ENCODE measurements at places on chromosomes 11 and 22.

DNA sequence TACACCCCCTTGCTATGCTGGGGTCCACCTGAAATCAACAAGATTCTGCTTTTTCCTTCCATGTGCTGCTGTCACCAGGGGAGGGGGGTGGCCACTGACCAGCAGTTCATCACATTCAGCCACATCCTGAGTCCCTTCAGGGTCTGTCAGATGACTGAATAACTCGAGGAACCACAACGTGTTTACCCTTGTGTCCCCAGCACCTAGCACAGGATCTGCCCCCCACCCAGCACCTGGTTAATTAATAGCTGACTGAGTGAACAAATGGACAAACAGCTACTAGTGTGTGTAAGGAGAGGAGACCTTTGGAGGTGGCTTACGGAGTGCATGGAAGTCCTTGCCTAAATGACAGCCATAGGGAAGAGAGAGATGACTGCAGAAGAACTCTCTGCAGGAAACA lies 119.5 kb upstream of the NCAM1 start:
- no peak for DNase-seq

DNA sequence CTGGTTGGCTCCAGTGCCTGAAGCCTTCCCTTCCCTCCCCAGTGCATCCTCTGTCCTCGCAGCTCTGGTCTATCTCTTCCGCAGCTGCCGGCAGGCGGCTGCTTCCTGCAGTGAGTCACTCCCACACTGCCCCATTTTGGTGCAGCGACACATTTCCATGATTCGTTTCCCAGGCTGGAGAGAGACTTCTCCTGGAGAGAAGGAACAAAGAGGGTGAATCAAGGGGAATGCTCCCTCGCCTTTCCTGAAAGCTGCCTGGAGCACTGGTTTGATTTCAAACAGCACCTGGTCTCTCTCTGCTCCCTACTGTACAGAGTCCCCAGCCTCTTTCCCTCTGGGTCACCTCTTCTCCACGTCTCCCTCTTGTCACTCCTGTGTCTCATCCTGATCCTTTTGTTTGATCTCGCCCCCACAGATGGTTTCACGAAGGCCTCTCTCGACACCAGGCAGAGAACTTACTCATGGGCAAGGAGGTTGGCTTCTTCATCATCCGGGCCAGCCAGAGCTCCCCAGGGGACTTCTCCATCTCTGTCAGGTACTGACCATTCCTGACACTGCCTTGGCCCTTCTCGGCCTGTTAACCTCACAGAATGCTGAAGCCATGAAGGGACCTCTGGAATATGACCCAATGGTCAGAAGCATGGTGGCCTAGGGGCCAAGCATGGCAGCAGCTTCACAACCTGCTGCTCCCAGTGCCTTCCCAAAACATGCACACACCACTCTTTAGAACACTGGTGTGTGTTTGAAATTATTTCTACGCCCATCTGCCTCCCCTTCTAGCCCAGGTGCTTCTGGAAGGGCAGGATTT lies at the start of gene TMA7B:
Gene TMA7B (plus strand): TSS at position 758 of the 808 bp plus-strand sequence. CDS start 3,978 bp downstream, outside the sequence.
- no peak for DNase-seq

GRCh38 chr11:6357222-6357621 lies 33.1 kb upstream of the SMPD1 start:
- DNase-seq, result peak; percentile 57

- peak; percentile 65 for DNase-seq
Measured at GRCh38 chr11:82996966-82997606, 74.6 kb downstream of the RAB30 start.

DNA sequence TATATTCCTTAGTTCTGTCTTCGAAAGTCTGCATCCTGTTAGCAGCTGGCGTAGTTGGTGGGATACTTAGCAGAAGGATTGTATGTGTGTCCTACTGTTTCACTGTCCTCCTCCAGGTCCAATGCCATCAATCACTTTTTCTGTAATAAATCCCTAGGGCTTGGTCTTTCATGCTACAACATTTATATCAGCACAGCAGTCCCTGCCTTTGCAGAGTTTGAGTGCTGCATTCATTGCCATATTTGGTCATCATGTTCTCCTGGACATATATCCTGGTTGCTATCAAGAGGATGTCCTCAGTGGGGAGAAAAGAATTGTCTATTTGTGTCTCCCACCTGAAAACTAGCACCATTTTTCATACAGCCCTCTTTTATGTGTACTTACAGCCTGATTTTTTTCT lies 67.0 kb downstream of the OR5AK2 start:
- no peak for DNase-seq

GRCh38 chr11:119537306-119538253 lies 114.6 kb upstream of the THY1 start:
- DNase-seq, result no peak

GRCh38 chr11:12087075-12088004 lies 23.1 kb upstream of the MICAL2 start:
- DNase-seq, result peak; percentile 67

- DNase-seq, result no peak
Measured at GRCh38 chr11:124179310-124179709, 3.8 kb upstream of the OR10D3 start.

DNA sequence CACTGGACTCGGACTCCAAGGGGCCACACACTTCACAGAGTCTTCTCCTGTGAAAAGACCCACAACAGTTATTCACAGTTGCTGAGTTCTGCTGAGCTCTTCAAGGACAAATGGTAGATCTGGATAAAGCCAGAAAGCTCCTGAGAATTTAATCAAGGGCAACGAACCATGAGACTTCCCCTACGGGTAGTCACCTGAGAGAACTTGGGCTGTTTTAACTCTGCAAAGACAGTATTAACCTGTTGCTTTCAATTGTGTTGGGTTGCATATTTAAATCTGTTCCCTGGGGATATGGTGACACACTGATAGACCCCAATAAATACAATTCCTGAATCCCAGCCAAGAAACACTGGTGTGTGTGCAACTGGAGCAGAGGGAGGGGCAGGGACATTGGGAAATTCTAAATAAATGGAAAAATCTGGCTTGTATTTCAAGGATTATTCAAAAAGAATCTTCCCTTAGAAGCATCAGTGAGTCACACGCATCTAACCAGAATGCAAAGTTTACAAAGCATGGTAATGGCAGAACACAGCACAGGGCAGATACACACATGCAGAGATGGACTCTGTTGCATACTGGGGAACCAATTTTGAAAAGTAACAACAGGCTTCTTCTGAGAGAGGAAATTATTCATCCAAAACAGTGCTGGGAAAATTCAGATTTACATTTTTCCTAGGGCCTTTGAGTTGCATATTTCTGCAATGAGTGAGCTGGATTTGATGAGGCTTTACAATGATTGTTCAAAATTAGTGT lies 4.0 kb downstream of the KCNJ1 start:
- no peak for DNase-seq

DNA sequence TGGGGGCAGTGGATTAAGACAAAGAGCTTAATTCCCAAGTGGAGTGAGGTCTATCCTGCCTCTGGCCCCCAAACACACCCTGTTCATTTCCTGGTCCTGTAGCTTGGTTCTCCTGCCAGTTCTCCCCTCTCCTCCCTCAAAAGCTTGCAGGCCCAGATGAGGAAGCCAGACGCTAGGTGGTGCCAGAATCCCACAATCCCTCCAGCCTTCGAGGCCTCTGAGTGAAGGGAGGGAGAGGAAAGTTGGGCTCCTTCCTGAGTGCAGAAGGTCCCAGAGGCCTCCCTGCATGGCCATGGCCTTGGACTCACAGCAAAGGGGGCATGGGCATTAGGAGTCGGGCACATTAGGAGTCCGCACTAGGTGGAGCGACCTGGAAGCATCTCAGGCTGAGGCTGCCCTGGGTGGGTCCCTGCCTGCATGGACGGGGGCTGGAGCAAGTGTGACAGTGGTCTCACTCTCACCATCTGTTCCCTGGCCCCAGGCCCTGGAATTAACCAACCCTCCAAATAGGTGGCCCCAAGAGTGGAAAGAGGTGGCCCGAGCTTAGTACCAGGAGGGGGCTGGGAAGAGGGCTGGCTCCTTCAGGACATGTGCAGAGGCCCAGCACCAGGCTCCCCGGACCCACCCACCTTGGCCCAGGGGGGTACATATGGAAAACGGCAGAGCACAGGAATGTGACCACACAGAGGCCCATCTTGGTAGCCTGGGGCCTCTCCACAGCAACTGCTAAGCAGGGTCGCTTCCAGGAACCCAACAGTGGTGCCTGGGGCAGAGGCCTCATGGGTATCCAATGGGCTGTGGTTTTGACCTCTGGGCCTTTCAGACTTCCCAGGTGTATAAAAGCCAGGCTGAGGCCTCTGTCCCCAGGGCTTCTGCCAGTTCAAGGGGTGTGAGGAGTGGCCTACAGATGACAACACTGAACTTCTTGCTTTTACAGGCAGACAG lies 5.2 kb downstream of the FXYD2 start:
- no peak for DNase-seq

- DNase-seq, result no peak
Measured at GRCh38 chr11:88384004-88384668, 46.6 kb upstream of the CTSC start.

- DNase-seq, result no peak
Measured at GRCh38 chr22:39408807-39409206, 9.2 kb downstream of the TAB1 start.

DNA sequence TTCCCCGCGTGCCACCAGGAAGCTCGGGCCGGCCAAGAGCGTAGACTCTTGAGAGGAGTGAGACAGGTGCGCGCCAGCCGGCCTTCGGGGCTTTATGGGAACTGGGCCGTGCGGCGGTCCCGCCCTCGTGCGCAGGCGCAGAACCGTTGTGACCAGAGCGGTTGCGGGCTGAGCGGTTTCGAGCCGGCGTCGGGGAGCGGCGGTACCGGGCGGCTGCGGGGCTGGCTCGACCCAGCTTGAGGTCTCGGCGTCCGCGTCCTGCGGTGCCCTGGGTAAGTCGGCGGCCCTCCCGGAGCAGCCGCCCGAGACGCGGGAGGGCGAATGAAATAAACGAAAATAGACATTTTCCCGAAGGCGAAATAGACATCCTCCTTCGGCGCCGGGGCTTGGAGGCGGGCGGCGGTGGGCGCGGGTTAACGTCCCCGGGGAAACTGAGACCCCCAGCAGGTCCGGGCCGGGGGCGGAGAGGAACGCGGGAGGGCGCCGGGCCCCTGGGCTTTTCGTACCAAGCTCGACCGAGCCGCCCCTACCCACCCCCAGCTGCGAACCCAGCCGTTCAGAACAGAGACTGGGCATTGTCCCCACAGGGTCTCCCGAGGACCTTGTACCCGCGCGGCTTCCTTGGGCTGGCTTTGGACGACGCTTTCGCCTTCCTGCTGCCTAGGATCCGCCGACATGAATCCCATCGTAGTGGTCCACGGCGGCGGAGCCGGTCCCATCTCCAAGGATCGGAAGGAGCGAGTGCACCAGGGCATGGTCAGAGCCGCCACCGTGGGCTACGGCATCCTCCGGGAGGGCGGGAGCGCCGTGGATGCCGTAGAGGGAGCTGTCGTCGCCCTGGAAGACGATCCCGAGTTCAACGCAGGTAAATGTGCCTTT lies at the start of gene ASRGL1:
Gene ASRGL1 (plus strand): TSS at position 146 of the 879 bp plus-strand sequence. CDS start 530 bp downstream, at position 676.
- peak; percentile 85 for DNase-seq

DNA sequence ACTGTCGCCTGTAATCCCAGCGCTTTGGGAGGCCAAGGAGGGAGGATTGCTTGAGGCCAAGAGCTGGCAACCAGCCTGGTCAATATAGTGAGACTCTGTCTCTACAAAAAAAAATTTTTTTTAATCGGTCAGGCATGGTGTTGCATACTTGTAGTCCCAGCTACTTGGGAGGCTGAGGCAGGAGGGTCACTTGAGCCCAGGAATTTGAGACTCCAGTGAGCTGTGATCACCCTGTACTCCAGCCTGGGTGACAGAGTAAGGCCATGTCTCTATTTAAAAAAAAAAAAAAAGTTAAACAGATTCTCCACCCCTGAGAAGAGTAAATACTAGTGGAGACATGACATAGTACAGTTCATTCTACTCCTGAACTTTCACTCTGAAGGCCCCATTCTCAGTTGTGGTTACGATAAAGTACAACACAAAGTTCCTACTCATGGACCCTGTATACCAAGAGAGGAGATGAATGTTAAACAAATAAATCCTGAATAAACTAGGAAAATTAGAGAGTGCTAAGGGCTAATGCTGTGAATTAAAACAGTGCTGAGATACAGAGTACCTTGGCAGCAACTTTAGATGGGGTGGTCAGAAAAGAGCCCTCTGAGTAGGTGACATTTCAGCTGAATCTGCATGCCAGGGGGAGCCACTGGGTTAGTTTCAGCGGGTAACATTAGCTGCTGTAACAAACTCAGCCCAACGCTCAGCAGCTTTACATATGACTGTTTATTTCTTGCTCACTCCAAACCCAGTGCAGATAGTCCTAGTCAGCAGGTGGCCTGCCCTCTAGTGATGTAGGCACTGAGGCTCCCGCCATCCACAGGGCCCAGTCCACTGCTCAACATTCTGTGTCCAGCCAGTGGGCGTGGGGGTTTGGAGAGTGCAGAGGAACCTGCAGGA lies 75.1 kb downstream of the DBX1 start:
- no peak for DNase-seq

GRCh38 chr11:71946144-71946571 lies 17.3 kb downstream of the RNF121 start:
- DNase-seq, result no peak

DNA sequence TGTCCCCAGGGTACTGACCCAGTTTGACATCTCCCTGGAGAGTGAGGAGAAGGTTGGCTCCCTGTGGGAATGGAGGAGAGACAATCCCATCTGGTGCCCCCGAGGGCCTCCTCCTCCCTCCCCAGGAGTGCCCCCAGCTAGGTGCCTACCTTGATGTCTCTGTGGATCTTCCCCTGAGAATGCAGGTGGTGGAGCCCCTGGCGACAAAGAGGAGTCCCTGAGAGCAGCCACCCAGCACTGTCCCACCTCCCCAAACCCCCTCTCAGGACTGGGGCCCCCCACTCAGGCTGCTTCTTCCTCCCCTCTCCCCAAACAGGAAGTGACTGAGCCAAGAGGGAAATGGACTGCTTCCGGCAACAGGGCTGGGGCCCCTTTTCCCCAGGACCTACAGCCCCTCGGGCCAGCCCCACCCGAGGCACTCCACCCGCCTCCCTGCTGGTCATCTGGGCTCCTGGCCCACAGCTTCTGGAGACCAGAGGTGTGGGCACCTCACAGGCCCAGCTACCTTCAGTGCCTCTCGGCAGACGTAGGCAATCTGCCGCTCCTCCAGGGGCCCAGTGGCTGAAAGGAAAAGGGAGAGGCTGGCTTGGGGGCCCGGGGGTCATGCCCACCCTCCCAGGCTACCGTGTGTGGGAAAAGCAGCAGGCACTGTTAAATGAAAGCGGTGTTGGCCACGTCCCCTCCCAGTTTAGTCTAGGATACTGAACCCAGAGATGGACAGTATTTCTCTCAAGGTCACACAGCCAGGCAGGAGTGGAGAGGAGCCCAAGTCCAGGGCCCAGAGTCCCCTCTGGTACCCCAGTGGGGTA lies 1.2 kb downstream of the MAP4K2 start:
- peak; percentile 52 for DNase-seq

DNA sequence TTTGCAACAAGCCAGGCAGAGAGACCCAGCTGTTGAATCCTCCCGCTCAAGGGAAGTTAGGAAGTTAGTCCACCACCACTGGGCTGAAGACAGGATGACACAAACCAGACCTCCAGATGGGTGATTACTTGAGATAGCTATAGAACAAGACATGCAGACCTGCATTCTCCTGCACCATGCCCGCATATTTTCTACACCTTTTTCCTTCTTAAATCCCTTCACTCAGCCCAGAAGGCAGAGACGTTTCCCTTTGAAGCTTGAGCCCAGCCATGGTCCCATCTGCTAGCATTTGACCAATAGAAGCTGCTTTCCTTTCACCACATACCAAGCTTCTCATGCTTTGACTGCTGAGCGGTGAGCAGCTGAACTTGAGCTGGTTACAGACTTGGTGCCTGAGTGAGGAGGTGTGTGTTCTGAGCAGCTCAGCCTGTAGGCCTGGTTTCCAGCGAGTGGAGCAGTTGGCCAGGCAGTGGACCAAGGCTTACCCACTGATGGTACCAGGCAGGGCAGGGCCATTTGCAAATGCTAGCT lies 29.2 kb upstream of the CBX6 start:
- DNase-seq, result no peak

GRCh38 chr11:45724153-45724552 lies 58.7 kb upstream of the CHST1 start:
- DNase-seq, result no peak

Measured in stimulated activated effector memory CD8-positive, alpha-beta T cell treated with anti-CD3 and anti-CD28 coated beads, Interleukin-12 subunit alpha, Interleukin-12 subunit beta, amount 100 ng/mL, for 72 hours (primary cell).